Muscle of back (tissue), 13 donors: ENCODE measurements at places on chromosomes 12 and 14. TPM values are rescaled to one million over a fixed set of nuclear protein-coding genes. Genes with fewer than 3 reads are reported as not detected.

DNA sequence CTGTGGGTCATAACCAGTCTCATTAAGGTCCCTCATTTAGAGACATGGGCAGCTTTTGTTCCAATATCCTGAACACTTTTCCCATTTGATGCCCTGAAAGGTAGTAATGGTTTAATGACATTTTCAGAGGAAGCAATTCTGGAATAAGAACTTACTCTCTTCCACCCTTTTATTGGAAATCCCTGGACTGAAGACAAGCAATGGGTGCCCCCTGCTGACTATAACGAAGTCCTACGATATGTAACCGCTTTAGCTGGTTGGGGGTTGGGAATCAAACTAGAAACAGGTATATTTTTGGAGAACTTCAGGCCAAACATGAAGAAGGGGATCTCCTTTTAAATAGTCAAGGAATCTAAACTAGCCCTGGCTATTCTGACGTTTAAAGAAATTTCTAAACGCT lies 20.5 kb downstream of the SARNP start:
- peak; percentile 30 for DNase-seq

GRCh38 chr12:40331886-40332285 lies 107.1 kb downstream of the LRRK2 start:
- DNase-seq, result no peak

DNA sequence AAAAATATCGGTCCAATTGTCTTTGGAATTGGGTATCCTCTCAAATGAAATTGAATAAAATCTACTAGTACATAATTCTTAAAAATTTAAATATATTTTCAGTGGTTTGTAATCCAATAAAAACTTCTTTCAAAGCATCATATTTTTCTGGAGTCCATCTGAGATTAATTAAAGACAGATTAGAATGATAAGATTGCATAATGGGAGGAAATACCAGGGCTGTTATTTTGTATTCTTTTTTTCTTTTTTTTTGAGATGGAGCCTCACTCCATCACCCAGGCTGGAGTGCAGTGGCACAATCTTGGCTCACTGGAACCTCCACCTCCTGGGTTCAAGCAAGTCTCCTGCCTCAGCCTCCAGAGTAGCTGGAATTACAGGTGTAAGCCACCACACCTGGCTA lies 103.8 kb downstream of the TMTC3 start:
- no peak for DNase-seq

DNA sequence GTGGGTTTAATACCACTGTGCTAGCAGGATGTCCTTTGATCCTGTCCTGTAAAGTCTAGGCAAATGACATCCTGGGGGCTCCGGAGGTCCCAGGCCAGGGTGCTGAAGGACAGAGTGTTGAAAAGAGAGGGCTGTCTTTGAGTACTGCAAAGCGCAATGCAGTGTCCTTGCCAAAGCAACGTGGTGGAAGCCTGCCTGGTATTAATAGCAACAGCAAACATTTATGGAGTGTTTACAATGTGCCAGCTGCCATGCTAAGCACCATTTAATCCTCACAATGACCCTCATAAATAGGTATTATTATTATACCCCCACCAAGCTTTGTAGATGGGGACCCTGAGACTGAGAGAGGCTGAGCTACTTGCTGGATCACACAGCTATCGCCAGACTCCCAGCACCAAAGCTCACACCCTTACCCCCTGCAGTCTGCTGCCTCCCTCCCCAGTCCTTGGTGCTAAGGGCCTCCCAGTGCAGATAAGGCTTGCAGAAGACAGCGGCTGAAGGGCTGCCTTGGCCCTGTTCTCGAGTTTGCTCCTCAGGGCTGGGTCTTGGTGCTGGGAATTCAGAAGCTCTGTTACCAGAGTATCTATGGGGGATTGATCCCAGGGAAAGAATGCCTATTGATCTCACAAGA lies 427.7 kb downstream of the FUT8 start:
- DNase-seq, result no peak

Gene PLBD1
- 22.7 TPM for polyA plus RNA-seq

Gene TAS2R13
- not detected for polyA plus RNA-seq
